Activated T-helper 2 cell treated with anti-CD3 and anti-CD28 coated beads, Interferon-gamma antibody, Interleukin-2, Interleukin-4, amounts not matched to agents 10 μg/mL and 5 μg/mL and 100 μg/mL, durations not matched to agents 14 hours and 24 hours and 36 hours (primary cell): ENCODE measurements at places on chromosomes 5 and 9. TPM values are rescaled to one million over a fixed set of nuclear protein-coding genes. Genes with fewer than 3 reads are reported as not detected.

Gene SCGB3A2
- total RNA-seq = not detected in 2 replicates

Gene AJM1
- total RNA-seq = 5.0 and 5.1 TPM in 2 replicates

Gene MAMDC2
- not detected in 2 replicates for total RNA-seq

Gene PROP1
- total RNA-seq = not detected in 2 replicates

Gene SPINK4
- not detected in 2 replicates for total RNA-seq

Gene RUSC2
- total RNA-seq = 5.9 and 6.7 TPM in 2 replicates

Gene PRDM9
- total RNA-seq = not detected in 2 replicates

DNA sequence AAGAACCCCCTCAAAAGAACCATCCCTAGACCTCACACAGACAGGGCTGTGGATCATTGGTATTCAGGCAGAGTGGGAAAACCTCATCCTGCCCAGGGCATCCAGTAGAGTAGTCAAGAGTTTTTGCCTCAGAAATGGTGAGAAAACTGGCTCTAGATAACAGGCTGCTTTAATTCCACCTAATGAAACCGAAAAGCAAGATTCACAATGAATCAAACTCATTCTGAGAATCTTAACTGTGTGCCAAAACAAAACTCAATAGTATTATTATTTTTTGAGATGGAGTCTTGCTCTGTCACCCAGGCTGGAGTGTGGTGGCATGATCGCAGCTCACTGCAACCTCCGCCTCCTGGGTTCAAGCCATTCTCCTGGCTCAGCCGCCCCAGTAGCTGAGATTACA, 17.8 kb upstream of the NPM1 start:
- no peak for DNase-seq

DNA sequence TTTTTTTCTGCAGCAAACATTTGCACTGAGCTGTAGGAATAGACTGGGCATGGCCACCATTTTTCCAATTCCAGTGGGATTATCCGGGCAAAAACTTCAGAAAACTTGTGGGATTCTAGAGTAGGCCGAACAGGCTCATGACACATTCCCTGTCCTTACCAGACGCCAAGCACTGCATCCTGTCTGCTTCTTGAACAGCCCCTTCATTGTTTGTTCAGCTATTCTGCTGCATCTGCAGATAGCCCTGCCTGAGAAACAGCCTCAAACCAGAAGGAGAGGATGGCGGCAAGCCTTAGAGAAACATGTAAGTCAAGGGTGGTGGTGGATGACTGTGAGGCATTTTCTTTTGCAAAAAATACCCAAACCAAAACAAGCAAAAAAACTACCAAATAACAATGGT, 111.8 kb upstream of the NTRK2 start:
- no peak for DNase-seq

- DNase-seq = no peak
Measured at GRCh38 chr5:179297486-179298180, 47.6 kb downstream of the ADAMTS2 start.

- DNase-seq = no peak
Measured at GRCh38 chr5:127758766-127759283, 55.6 kb downstream of the CCDC192 start.

GRCh38 chr9:97176206-97176605, 131.3 kb upstream of the CCDC180 start:
- no peak for DNase-seq

DNA sequence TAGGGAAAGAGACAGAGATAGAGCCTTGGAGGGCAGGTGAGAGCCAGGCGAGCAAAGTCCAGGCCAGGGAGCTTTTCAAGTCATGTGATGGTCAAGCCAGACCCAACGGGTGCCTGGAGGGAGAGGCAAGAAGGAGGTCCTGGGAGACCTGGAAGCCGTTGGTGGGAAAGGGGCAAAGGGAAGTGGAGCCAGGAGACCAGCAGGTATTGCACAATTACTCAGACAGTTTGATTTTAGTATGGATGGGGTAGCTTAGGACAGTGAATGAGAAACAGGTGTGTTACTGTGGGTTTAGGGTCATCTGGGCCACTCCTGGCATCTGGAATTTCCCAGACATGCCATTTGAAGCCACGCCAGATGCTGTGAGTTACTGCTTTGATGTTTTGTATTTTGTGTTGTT, 5.1 kb downstream of the SECISBP2 start:
- DNase-seq = no peak

DNA sequence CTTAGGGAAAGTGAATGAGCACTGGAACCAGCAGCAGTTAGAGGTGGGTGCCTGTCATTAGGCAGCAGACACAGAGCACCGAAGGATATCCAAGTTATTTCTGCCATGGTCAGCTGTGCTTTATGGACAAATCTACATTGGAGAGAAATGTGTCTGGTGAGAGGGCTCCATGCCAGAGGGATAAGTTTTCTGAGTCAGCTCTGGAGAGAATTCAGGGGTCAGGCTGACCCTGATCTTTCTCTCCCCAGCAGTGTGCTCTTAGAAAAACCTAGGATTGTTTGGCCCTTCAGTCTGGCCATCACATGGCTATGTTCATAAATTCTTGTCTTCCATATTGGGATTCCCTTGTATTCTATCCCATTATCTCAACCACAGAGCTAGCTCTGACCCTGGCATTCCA, 8.9 kb upstream of the IL17B start:
- no peak for DNase-seq

GRCh38 chr5:79237740-79238560, 2.0 kb downstream of the JMY start:
- DNase-seq = no peak

- no peak for DNase-seq
Measured at GRCh38 chr9:32955655-32956478, 45.6 kb downstream of the APTX start.

DNA sequence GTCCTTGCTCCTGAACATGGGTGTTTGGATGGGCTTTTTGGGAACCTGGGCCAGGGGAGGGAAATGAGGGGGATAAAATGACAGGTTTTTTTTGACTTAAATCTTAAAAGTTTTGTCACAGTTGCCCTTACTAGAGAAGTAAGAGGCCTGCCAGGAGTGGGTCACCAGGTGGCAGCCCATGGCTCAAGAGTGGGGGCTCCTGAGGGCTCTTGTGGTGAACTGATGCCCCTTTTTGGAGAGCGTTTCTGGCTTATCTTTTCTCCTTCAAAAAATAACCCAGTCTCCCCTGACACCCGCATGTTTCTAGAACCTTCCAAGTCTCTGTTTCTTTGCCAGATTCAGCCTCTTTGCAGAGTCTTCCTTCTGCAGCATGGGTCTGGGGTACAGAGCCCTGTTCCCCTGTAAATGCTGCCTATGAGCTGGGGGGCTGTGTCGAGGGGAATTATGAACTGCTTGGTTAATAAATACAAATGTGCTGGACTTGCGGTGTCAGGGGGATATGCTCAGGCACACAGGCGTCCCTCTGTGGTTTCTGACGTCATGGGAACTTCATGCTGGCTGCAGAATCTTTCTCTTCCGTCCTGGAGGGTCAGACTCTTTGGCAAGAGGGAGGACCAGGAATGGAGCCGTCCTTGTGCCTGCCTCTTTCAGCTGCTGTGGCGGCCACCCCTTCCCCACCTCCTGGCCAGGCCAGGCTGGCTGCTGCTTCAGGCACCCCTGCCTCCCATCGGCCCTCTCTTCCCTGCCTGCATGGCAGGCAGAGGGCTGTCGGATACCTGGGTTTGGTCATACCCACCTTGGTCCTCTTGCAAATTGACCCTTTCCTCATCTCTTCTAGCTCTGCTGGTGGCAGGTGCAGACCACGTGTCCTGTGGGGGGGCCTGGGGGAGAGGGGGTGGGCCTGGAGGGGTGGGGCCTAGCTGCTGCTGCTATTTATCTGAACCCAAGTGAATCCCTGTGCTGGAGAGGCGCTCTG, 30.1 kb downstream of the PTPA start:
- peak; percentile 23 for DNase-seq

DNA sequence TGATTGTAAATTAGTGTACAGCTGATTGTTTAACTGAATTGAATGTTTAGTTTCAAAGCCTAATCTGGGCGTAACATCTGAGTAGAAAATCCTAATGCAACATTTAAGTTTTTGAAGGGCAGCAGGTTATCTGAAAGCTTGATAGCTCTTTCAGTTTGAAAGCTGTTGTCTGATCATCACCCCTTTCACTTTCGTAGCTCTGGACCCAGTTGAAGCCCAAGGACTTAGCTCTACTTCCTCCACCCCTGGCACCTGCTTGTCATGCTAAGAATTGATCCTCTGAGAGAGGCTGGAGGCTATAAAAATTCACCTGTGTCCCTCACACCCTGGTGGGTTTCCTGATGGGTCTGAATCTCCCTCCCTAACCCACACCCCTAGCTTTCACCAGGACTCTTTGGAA, 86.0 kb downstream of the ZFAND5 start:
- DNase-seq = no peak

DNA sequence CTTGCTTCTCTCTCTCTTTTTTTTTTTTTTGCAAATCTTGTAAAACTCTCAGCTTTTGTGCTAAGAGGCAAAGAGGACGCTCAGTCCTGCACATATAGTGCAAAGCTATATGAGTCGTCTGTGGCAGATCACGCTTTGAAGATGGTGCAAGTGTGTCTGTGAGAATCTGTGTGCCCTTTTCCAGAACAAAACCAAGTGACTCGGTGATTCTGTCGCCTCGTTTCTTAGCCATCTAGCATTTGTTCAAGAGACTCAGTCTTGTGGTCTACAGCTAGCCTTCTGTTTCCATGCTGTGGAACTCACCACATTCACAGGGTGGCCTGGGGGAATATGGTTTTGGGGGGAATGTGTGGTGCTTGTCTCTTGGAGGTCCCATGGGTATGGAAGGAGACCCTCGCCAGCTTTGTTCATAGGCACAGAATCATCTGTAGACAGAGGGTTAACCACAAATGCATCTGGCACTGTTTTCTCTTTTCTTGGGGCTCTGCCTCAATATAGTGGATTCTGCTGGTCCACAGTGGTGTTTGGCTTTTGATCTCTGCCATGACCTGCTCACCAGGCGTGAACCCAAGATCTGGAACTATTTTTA, 82.1 kb downstream of the C9orf152 start:
- no peak for DNase-seq

DNA sequence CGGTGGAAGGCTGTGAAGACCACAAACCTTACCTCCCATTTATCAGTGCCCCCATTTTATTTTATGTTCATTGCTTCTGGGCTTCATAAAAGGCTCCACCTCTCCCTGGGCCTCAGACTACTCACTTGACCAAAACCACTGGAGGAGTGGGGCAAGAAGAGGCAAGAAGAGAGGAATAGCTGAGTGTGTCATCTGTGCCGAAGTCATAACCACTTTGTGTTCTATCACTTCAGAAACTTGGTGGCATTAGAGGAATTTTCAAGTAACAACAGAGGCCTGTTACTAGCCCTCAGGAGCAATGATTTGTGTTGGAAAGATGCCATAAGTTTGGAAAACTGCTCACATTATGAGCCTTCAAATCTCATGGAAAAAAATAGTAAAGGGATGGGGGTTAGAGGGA, 88.7 kb upstream of the PIK3R1 start:
- no peak for DNase-seq

DNA sequence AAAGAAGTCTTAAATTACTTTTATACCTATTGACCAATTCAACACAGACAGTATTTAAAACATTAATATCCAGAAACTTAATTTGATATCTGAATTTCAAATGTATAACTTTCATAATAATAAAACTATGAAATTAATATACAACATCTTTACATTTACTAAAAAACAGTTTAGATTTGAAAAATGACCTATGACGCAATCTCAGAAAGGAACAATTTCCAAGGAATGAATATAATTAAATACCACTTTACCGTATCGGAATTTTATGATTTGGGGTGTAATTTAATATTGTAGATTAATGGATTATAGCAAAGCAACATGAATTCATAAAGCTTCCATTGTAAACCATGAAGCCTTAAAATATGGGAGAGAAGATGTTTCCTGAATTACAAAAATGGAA, 321.5 kb upstream of the TRPM3 start:
- DNase-seq = no peak

GRCh38 chr5:10306806-10307205, 896 bp downstream of the CMBL start:
- DNase-seq = no peak

DNA sequence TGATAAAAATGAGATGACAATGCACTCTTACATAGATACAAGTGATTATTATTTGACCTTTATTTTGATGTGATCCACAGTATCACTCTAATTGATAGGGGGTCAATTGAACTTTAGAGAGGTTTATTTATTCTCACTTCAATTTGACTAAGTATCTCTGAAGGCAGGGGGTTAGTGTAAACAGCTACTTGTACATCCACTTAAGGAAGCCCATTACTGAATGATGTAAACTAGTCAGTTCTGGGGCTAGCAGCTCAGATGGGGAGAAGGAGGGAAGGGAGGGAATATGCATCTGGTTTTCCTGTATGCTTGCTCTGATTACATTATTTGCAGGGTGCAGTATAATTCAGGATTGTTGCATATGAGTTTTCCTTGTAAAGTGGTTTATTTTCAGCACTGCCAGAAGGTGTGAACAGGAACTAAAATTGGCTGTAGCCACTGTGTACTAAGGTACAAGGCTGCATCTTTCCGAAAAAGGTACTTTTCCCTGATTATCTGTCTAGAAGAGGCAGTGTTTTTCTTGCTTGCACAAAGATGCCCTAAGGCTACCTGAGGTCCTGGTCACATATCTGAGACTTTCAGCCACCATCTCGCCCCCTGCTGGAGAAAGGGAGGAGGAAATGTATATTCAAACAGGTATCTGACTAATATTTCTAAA, 51.2 kb downstream of the MRPS27 start:
- peak; percentile 26 for DNase-seq

- DNase-seq = no peak
Measured at GRCh38 chr5:99068944-99069650, 140.3 kb upstream of the CHD1 start.

DNA sequence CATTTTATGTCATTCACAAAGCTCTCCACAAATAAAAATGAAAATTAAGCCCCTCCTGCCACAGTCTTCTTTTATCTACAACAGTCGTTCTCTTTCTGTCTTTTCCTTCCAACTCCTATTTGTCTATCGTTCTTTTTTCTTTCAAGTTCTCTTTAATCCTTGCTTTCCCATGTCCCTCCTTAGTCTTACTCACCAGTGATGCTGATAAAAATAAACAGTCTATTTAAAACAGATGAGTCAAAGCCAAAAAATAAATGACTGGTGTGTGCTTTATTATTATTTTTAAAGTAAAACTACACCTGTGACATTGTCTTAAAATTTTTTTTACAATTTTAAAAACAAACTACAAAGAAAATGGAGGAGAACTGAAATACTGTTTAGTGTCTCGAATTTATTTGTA, 137.1 kb upstream of the TMEM161B start:
- no peak for DNase-seq

- no peak for DNase-seq
Measured at GRCh38 chr9:101579711-101580545, 14.8 kb downstream of the PPP3R2 start.

GRCh38 chr5:29697785-29698414, 1495.6 kb upstream of the CDH6 start:
- no peak for DNase-seq

DNA sequence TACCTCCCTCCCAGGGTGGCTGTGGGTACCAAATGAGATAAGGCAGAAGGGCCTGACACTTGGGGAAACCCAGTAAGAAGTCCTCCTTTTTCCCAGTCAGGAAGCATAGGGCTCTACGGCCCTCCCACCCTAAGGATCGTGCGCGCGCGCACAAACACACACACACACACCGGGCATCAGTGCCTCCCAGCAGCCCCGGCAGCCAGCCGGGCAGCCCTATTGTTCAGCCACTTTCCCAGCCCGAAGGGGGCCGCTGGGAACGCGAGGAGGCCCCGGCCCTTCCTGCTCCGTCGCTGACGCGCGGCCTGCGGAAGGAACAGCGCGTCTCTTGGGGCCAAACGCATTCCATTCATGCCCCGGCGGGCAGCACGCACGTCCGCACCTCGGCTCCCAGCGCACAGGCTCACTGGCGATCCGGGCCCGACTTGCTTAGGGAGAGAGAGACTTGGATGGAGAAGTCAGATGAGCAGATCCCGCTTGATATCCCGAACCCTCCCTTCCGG, 22.6 kb downstream of the DUSP1 start:
- no peak for DNase-seq
